ENCODE measurements at places on chromosomes 1 and 21.

GRCh38 chr1:9867408-9868243 lies 42.4 kb downstream of the CTNNBIP1 start:
- no peak for DNase-seq

DNA sequence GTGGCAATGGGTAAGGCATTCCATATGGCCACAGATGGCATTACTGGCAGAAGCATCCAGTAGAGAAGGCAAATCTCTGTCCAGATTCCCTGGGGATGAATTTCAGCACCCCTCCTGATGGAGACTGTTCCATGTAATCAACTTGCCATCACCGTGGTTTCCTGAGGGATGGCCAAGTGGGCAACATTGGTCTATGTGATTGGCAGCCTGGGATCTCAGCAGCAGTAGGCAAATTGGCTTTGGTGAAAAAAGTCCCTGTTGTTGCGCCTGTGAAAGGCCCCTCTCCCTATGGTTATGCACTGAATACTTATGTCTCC lies 19.3 kb downstream of the DMRTB1 start:
- DNase-seq: no peak

- DNase-seq: no peak
Measured at GRCh38 chr1:54849219-54850068, 37.6 kb downstream of the DHCR24 start.

DNA sequence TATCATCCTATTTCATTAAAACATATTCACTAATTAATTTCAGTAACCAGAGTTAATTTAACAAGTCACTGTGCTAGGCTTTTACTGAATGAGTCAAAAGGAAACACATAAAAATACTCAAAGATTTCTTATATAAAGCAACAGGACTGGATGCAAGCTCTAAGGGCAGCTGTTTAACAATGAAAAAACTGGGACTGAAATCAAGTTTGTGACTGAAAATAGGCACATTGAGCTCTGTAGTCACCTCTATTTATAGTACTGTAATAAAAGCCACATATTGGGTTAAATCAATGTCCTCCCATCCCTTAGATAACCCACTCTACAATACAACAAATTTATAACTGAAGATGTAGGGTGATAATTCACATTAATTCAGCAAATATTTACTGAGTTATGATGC lies 52.4 kb downstream of the SMYD3 start:
- DNase-seq: no peak

DNA sequence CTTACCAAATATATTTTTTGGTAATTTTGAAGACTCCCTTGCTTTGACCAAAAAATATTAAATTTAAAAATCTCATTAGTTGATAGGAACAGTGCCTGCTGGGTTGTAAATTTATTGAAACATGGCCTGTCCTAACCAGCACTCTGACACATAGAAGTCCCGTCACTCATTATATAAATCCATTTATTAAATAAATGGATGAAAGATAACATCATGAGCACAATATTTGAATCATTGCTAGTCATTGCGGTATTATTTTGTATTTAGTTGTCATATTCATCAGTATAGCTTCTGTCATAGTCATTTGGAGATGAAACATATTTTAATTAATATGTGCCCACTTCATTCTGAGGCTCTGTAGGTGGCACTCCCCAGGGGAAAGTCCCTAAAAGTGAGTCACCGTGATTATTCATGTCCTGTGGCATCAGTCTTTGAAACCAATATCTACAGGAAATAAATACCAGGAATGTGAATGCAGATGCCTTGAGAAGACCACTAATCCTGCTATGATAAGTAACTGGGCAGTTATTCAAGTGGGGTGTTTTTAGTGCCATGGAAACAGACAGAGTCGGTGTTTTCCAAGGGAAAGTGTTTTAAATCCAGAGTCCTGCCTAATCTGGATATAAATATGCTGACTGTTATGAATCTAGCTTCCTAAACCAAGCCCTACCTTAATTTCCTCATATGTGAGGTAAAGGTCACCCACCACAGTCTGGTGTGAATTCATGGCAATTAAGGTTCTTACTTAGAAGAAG lies 302.0 kb downstream of the DUSP10 start:
- no peak for DNase-seq

DNA sequence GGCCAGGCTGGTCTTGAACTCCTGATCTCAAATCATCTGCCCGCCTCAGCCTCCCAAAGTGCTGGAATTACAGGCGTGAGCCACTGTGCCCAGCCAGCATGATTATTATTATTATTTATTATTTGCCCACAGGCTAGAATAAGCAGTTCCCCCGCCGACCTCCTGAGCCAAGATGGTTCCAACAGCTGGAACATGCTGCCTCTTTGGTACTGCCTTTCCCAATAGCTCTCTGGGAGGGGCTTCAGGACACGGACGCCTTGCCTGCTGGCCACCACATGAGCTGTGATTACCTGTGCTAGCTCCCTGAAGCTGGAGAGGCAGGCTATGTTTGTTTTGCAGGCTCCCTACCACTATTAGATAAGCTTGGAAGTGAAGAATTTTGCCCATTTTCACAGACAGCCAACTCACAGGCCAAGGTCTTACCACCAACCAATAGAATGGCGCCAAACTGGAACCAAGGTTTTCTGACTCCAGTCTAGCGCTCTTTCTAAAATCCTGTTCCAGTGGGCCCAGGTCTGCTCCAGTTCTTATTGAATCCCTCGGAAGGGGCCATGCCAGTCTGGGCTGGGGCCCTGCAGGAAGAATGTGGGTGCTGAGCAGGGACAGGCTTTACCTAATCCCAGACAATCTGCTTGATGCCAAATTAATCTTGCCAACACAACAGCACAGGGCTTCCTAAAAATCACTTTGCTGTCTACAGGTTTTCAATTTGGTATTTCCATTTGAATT lies 2.1 kb upstream of the GPR61 start:
- DNase-seq: no peak

DNA sequence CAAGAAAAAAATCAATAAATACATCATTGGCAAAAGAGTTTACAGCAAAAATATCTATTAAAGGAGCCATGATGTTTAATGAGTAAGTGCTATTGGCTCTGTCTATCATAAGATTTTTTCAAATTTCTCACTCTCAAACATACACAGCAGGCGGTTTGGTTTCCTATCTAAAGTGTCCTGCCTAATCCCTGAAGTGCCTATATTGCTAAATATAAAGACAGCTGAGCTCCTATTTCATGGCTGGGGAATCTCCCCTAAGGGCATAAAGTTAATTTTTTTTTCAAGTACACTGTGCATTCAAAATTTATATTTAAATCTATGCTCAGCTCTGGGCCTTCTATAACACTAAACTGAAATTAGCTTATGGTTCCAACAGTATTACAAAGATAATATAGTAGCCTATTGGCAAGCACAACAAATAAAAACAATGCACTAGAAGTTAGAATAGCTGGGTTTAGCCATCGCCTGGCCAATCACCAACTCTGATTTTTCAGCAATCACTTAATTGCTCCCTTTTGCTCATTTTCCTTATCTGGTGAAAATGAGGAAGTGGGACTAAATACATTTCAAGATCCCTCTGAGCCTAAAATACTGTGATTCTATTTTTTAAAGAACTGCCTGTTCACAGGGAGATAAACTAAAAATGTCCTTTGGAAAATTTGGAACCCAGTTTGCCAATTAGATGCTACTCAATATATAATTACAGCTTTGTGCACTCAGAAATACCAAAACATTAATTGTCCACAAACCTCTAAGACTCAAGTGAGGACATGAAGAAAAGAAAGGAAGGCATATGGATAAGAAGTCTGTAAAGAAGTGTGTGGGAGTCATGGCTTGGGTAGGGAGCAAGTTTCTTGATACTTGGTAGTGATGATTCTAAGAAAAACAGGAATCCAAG lies 62.5 kb downstream of the WDR64 start:
- no peak for DNase-seq

DNA sequence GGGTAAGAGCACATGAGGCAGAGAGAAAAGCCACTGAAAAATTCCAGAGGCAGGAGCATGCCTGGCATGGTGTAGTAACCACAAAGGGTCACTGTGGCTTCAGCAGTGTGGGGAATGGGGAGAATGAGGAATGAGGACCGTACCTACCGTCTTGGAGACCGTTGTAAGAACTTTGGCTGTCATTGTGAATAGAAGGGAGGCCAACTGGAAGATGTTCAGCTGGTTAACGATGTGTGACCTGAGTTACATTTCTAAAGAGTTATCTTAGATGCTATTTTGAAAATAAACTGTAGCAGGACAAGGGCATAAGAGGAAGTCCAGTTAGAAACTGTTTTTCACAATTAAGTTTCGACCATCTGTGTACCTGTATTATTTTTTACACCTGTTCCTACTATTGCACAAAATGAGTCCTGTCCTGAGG lies 365.5 kb upstream of the SGIP1 start:
- DNase-seq: no peak

DNA sequence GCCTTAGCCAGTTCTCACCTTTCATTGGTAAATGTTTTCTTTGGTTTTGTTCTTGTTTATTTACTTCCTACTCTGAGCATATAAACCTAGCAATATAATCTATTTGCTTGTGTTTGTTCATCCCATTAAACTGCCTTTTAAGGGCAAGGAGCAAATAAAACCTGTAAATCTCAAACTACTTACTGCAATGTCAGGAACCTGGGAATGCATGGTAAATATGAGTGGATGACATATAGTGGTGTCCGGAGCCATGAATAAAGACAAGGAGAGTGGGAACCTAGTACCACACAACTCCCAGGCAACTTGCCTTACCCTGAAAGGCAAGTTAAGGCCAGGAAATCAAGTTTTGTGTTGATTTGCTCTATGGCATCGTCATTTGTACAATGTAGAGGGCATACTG lies 1133.7 kb upstream of the NCAM2 start:
- no peak for DNase-seq

GRCh38 chr1:55043011-55043410 lies 3.7 kb downstream of the PCSK9 start:
- DNase-seq: no peak

DNA sequence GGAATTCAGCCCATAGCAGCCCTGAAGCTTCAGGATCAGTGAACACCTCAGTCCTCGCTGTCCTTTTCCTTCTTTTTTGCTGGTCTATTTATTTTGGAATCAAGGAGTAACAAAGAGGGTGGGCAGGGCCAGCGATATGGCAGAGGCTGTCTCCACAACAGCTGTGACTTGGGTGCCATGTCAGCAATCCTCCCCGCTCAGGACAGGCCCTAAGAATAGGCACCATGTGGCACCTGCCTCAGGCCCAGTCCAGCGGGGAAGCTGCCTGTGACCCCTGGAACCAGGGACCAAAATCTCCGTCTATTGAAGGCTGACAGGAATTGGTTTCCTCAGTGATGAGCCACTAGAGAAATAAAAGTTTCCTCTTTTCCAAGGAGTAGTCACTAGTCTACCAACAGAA lies 58.6 kb upstream of the TNR start:
- DNase-seq: no peak

DNA sequence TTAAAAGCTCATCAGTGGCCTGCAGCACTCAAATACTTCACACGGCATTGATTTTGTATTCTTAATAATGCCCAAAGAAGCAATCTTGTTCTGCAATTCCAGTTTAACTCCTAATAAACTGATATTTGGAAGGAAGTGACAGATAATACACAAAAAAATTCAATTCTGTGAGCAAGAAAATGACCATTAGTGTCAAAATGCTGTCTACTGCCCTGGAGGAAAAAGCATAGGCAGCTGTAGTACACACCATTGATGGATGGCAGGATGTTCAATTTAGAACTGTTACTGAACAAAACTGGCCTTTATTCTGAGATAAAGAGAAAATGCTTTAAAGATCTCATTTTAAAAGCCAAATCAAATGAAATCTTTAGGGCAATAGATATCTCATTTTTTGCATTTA lies 251.3 kb upstream of the FMN2 start:
- no peak for DNase-seq

DNA sequence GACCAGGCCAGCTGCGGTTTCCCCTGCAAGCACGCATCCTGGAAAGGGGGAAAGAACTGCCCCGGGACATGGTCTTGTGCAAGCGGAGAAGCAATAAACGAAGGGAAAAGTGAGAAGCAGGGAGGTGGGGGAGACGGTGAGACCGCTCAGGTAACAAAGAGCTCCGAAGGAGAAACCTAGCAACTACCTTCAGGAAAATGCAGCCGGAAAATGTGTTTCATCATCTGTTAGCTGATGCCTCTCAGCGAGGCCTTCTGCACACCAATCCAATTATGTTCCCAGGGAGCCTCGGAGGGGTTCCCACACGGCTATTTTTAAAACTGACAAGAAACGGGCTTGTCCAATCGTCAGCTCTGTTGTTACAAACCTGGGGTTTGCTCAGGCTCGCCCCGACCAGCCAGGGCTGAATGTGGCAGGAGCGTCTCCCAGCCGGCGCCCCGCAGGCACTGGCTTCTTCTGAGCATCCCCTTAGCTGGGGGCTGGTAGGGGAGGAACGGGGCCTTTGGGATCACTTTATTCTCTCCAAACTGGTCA lies 3.4 kb downstream of the RIPK4 start:
- peak; percentile 83 for DNase-seq

DNA sequence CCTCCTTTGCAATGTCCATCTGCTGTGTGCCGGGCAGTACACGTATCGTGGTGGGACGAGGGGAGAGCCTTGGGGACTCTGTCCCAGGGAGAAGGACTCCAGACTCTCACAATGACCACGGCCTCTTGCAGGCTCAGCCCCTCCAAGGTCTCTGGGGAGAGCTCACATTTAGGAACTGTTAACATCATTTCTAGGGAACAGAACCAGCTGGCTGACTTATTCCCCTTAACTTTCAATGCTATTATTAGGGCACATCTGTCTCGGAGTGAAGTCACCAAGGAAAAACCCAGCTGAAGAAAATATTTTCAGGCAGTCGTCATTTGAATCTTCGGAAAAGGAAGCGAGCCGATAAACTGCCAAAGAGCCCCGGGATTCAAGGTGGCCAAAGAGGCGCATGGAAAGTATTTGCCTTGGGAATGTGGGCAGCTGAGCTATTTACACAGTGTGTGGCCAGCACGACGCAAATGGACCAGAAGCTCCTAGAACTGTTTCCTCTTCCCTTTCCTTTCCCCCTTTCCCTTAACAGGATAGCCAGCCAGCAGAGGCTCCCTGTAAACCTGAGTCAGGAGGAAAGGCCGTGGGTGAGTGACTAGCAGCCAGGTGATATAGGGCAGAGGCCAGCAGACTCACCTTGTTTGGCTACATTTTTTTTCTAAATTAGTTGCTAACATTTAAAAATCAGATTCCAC lies 74.5 kb downstream of the ITPKB start:
- DNase-seq: no peak

- DNase-seq: no peak
Measured at GRCh38 chr1:180287988-180288705, 58.1 kb downstream of the LHX4 start.

DNA sequence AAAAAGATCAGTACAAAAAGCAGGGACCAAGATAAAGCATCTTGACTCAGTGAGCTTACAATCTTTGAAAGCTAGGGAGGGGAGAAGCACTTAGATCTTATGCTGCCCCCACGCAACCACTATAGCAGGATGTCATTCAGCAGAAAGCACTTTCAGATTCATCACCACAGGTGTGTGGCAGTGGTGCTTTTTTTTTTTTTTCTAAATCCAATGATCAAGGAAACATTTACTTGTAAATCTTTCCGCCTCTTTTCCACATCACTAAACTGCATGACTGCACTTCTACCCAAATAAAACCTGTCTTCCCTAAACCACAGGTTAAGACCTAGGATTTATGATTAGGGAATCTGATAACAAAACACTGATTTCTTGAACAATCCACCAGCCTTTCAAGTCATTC lies 154.8 kb downstream of the SLC45A1 start:
- DNase-seq: no peak

All from NCI-H2107 (cell line).